GM04504 (cell line): ENCODE measurements at places on chromosomes 16 and 17.

GRCh38 chr17:66437476-66438026 lies 135.1 kb downstream of the PRKCA start:
- no peak for DNase-seq

GRCh38 chr17:3641717-3642486 lies 5.3 kb downstream of the CTNS start:
- no peak for DNase-seq

DNA sequence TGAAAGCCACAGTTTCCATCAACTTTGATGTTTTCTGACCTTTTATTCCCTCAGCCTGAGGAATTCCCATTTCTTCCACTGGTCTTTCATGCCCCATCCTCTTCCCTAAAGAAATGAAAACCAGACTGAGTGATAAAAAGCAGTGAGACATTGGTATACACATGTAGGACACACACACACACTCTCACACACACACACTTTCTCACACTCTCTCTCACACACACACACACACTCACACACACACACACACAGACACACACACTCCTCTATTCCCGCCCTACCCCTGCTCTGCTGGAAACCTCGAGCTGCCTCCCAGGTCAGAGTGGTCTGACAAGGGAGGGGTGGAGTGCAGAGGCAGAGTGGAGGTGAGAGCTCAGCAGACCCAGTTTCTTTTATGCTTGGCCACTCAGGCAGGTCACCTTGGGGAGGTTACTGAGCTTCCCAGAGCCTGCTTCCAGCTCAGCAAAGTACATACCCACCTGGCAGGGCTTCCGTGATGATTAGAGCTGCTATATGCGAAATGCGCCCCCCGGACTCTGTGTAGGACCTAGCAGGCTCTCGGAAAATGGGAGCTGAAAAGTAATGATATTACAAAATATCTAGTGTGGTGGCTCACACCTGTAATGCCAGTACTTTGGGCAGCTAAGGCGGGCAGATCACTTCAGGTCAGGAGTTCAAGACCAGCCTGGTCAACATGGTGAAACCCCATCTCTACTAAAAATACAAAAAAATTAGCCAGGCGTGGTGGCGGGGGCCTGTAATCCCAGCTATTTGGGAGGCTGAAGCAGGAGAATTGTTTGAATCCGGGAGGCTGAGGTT lies 30.7 kb downstream of the CCR7 start:
- DNase-seq, result no peak

DNA sequence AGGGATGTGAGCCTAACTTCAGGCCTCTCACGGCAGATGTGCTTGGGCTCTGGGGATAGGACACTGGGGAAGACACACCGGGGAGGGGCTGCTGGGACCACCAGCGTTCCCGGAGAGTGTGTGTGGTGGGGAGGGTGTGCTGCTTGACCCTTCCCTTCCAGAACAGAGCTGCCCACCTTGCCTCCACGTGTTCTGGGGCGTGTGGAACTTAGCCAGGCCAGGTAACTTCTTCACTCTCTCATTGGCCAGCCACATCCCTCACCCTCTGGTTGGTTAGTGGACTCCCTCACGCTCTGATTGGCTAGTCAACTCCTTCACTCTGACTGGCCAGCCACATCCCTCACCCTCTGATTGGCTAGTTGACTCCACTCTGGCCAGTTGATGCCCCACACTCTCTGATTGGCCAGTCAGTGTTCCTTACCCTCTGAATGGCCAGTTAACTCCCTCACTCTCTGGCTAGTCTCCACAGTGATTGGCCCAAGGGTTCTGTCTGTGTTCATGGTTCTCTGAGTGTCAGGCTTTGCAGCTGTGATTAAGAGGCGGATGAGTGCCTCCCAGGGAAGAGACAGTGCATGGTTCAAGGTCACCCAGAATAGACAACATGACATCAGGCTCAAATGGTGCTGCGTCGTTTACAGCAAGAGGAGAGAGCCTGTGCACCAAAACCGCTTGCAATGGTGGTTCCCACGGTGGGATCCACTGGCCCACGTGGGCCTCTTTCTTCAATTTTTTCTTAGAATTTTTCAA lies 10.0 kb downstream of the TMEM235 start:
- no peak for DNase-seq

GRCh38 chr17:3527896-3528295 lies 29.7 kb downstream of the TRPV3 start:
- no peak for DNase-seq

GRCh38 chr16:20309786-20310185 lies 17.5 kb downstream of the GP2 start:
- no peak for DNase-seq
